ENCODE measurements at places on chromosomes 4 and X. TPM values are rescaled to one million over a fixed set of nuclear protein-coding genes. Genes with fewer than 3 reads are reported as not detected.
A peak's percentile ranks its signal among the peaks of the same experiment; 100 is the strongest.

GRCh38 chr4:31645236-31645635, 925.1 kb downstream of the PCDH7 start:
- no peak for DNase-seq

DNA sequence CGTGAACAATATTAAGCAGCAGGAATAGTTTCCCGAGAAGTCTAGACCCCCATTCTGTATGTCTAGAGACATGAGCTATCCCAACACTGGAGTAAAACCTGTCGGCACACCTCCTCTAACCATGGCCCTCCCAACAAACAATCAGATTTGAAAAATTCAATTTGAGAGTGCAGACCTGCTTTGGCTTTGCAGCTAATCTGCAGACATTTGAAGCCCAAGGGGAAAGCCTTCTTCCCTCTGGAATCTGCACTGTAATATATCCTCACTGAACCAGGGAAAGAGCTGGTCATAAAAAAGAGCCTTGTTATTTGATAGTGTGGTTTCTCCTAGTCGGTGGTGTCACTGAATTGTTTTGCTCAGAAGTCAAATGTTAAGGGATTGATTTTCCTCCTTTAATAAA, 44.6 kb upstream of the KLHL34 start:
- no peak for DNase-seq

GRCh38 chrX:119648421-119648775, 42.2 kb upstream of the NKRF start:
- no peak for DNase-seq

DNA sequence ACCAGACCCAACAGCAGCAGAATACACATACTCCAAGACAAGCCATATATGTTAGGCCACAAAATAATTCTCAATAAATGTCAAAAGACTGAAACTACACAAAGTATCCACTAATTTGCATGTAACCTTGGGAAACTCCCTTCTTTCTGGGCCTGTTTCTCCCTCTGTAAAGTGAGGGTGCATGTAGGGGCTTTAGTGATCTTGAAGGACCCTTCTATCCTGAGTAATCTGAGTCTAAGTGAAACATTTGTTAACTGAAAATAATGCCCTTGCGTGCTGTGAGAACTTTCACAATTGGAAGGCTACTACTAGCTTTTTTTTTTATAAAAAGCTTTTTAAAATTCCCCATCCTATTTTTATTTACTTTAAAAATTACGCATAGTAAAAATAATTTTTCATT, 125.2 kb downstream of the NEXMIF start:
- no peak for DNase-seq

GRCh38 chrX:9682456-9682855, 83.2 kb downstream of the GPR143 start:
- peak; percentile 46 for DNase-seq

DNA sequence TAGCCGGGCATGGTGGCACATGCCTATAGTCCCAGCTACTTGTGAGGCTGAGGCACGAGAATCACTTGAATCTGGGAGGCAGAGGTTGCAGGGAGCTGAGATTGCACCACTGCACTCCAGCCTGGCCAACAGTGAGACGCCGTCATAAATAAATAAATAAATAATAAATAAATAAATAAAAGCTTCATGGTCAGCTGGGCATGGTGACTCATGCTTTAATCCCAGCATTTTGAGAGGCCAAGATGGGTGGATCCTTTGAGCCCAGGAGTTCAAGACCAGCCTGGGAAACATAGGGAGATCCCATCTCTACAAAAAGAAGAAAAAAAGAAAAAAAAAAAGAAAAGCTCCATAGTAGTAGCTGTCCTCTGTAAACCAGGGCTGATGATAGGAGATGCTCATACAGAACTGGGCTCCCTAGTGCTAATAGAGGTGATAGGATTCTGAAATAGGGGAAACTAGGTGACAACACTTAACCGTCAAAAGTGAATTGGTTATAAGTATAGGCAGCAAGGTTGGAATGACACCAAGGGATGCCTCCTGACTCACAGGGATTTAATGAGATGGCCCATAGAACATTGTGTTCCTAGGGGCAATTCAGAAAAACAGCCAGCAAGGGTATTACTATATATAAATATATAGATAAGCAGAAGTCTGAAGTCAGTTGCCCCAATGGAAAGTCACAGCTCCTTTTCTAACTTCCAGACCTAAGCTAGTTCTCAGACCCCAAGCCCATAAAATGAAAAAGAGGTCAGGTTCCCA, 41.8 kb upstream of the ARHGEF6 start:
- DNase-seq: no peak

DNA sequence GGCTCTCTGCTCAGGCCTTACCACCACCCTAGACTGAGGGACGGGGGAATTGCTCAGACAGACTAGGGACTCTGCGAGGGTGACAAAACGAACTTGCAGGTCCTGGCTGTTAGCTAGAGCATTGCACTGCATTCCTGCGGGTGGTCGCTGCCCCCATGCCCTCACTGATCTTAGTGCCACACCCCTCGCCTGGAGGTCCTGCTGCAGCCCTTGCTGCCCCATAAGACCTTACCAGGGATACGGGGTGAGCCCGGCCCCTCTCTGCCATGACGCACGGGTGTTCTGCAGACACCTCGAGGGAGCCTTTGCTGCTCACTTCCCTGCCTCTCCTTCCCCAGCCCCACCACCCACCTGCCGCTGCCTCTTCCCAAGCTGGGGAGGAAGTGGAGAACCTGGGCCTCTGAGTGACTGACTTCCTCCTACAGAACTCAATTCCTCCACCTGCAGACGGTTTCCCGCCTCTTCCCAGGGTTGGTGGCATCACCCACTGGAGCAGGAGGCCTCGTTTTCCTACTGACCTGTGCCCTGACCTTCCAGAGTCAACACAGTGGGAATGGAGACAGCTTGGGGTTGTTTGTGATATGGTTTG, 19.8 kb upstream of the TBC1D14 start:
- no peak for DNase-seq

GRCh38 chr4:98150092-98150761, 7.0 kb upstream of the STPG2 start:
- DNase-seq: no peak

GRCh38 chr4:113943863-113944262, 35.6 kb downstream of the ARSJ start:
- DNase-seq: no peak

DNA sequence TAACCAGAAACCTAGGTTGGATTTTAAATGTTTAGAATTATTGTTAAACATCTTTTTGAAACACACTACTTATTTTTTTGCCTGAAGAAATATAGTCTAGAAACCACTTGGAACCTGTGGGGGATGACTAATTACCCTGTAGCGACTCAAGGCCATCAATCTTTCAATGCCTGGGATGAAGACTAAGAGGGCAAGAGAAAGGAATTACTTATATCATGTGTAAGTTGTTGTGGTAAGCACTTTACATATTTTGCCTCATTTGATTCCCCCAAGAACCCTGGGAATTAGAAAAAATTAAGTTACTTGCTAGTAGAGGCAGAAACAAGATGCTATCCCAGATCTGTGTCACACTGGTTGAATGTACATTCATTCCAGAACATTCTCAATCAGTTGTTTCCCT, 170.9 kb upstream of the GRIA3 start:
- no peak for DNase-seq

- DNase-seq: no peak
Measured at GRCh38 chr4:156915221-156915620, 56.4 kb downstream of the PDGFC start.

DNA sequence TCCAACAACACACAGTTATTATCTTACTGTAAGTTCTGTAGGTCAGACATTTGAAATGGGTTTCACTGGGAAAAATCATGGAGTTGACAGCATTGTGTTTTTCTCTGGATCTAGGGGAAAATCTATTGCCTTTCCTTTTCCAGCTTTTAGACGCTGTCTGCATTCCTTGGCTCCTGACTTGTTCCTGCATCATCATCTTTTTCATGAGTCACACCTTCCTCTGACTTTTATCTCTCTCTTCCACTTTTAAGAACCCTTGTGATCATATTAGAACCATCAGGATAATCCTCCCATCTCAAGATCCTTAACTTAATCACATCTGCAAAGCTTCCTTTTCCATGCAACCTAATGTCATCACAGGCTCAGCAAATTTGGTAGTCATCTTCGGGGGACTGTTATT, 1454.8 kb downstream of the RPA4 start:
- DNase-seq: no peak

- no peak for DNase-seq
Measured at GRCh38 chrX:150465881-150466775, 102.3 kb upstream of the MTM1 start.

- no peak for DNase-seq
Measured at GRCh38 chrX:113586281-113586898, 745.8 kb upstream of the AMOT start.

- DNase-seq: no peak
Measured at GRCh38 chrX:17072301-17072700, 125.8 kb downstream of the REPS2 start.

DNA sequence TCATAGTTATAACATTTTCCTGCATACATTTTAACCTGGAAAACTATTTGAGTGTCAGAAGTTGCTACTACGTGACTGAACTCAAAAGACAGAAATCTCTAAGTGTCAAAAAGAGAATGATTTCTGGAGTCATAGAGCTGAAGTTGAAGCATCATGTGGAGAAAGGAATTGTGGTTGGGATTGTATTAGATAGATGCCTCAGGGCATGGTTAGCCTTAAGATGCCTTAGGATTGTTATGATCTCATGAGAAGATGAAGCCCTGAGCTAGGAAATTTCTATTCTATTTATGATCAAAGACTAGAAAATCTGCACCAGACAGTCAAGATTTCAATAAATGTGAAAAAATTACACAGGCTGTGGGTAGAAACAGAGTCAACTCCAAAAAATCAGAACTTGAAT, 20.2 kb downstream of the EPGN start:
- no peak for DNase-seq

DNA sequence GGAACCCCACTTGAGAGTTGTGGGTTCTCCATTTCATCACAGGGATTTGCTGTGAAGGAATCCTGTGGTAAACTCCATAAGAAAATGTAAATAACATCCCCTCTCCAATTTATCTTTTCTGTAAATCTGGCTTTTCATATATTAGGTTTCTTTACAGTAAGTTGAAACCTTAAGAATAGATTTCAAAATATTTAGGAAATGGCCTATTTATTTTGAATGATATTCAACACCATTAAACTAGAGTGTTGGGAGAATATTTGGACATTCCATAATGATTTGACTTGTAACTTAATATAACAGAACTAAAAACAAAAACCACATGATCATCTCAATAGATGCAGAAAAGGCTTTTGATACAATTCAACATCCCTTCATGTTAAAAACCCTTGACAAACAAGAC, 197.3 kb upstream of the PGRMC2 start:
- no peak for DNase-seq

- DNase-seq: no peak
Measured at GRCh38 chrX:41100200-41100599, 15.0 kb downstream of the USP9X start.

GRCh38 chr4:149549911-149550310, 265.7 kb downstream of the IQCM start:
- DNase-seq: no peak

- DNase-seq: no peak
Measured at GRCh38 chrX:20743046-20743445, 476.3 kb upstream of the RPS6KA3 start.

DNA sequence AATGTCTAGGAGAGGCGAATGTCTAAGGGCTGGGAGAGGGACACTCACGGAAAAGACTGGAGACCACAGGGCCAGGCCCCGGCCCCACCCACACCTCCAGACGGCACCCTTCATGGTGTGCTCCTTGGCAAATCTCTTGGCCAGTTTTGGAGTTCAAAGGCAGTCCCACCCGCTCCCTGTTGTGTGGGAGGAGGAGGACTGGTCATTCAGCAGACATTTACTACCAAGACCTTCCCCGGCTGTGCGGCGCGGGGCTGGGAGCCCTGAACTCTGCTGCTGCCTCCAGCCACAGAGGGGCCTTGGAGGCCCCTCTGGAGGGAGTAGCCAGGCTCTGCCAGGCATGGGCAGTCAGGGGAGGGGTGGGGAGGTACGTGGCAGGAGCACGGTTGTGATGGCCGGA, 8.7 kb upstream of the TBC1D14 start:
- DNase-seq: no peak

GRCh38 chrX:114152130-114152529, 431.8 kb upstream of the HTR2C start:
- no peak for DNase-seq

DNA sequence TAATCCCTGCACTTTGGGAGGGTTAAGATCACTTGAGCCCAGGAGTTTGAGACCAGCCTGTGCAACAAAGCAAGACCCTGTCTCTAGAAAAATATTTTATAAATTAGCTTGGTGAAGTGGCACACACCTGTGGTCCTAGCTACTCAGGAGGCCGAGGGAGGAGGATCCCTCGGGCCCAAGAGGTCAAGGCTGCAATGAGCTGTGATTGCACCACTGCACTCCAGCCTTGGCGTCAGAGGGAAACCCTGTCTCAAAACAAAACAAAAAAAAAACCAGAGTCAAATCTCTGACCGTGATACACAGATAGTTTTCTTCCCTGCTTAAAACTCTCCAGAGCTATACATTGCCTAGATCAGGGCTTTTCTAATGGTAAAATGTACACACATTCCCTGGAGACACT, 53.5 kb downstream of the CHST7 start:
- DNase-seq: no peak

GRCh38 chr4:171846232-171846631, 33.0 kb downstream of the GALNTL6 start:
- no peak for DNase-seq

DNA sequence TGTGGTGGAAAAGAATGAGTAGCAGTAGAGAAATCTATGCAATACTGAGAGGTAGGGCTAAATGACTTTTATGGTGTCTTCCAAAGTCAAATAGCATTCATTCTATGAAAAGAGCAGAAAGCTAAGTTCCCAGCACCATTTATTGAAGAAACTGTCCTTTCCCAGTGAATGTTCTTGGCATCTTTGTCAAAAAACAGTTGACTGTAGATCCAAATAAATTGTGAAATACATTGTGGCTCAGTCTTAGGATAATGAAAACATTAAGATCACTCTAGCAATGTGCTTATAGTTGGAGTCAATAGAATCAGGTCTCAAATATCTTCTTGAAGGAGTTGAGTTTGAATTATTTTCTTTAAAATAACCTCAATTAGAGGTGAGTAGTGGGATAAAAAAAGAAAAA, 19.4 kb downstream of the AREG start:
- DNase-seq: no peak

GRCh38 chr4:138235419-138235952, 6.7 kb downstream of the SLC7A11 start:
- DNase-seq: no peak

PAGE4 gene
- total RNA-seq: not detected

VBP1 gene
- total RNA-seq: 27.4 TPM

PF4V1 gene
- not detected for total RNA-seq

STARD8 gene
- total RNA-seq: 5.5 TPM

CLDN22 gene
- total RNA-seq: not detected

RRH gene
- total RNA-seq: not detected

PABPC5 gene
- 0.41 TPM for total RNA-seq

CXCL5 gene
- 0.14 TPM for total RNA-seq

PRDX4 gene
- total RNA-seq: 58.5 TPM

CCKAR gene
- not detected for total RNA-seq

ODAPH gene
- not detected for total RNA-seq

KLHL4 gene
- total RNA-seq: 0.41 TPM

XK gene
- total RNA-seq: 34.7 TPM
